ENCODE measurements at places on chromosomes 6 and 20.

GRCh38 chr20:4894981-4895381 is 106.3 kb downstream of the SLC23A2 start:
- no peak for DNase-seq

GRCh38 chr6:122154912-122155575 is 244.4 kb upstream of the HSF2 start:
- no peak for DNase-seq

- DNase-seq, result no peak
Measured at GRCh38 chr6:160349814-160350350, 1.7 kb downstream of the SLC22A3 start.

DNA sequence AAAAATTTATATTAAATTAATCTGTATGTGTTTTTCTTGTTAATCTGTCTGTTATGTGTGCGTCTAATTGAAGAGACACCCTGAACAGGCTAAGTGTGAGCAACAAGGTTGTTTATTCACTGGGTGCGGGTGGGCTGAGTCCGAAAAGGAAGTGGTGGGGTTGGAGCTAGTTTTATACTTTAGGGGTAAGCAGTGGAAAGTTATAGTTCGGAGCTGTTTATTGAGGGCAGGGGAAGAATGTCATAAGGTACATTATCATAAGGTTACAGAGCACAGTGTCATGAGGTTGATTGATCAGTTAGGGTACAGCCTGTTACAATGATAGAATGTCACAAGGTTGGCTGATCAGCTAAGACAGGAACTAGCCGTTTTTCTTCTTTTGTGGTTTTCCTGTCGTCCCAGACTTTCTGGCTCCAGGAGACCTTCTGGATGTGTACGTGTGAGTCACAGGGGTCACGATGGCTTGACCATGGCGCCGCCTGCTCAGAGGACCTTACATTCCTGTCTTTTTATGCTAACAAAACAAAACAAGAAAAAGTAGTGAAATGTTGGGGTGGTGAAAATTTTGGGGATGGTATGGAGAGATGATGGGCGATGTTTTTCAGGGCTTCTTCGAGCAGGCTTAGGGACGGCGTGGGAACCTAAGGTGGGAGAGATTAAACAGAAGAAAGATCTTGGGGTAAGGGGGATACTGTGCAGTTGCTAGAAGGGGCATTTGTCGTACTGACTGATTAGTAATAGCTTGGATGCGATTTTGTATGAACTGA is 754.0 kb upstream of the ADGRB3 start:
- no peak for DNase-seq

GRCh38 chr6:1179571-1180459 is 132.1 kb upstream of the FOXQ1 start:
- no peak for DNase-seq
